ENCODE measurements at places on chromosomes 5 and 9. TPM values are rescaled to one million over a fixed set of nuclear protein-coding genes. Genes with fewer than 3 reads are reported as not detected.

Gene SRA1
- total RNA-seq, result 30.5 TPM

Gene CDKN2B-AS1
- total RNA-seq, result 0.49 TPM

Gene C5orf58
- total RNA-seq, result not detected

Gene CYLC2
- total RNA-seq, result not detected

Gene TRIP13
- total RNA-seq, result 0.83 TPM

Gene PCDHGA4
- total RNA-seq, result 5.6 TPM
